ENCODE measurements at places on chromosomes 11 and 22.

- H3K27me3 ChIP-seq, result no peaks in the 10 kb centered on the region
- no peak for DNase-seq
- no peak overlapping the region for H3K4me3 ChIP-seq
- H3K4me1 ChIP-seq, result no peaks in the 10 kb centered on the region
These were observed 30.7 kb downstream of the CLTCL1 start for GRCh38 chr22:19260804-19261203.

GRCh38 chr11:117492578-117493251, 165.1 kb downstream of the CEP164 start:
- no peaks in the 10 kb centered on the region for H3K36me3 ChIP-seq
- no peak overlapping the region for H3K27ac ChIP-seq
- no peak overlapping the region for H3K4me3 ChIP-seq
- DNase-seq, result no peak
- no peaks in the 10 kb centered on the region for H3K27me3 ChIP-seq

- H3K4me1 ChIP-seq, result no peaks in the 10 kb centered on the region
- no peak overlapping the region for H3K27ac ChIP-seq
- DNase-seq, result no peak
- H3K36me3 ChIP-seq, result no peaks in the 10 kb centered on the region
These were observed 160.2 kb downstream of the LDLRAD3 start for GRCh38 chr11:36103933-36104530.

DNA sequence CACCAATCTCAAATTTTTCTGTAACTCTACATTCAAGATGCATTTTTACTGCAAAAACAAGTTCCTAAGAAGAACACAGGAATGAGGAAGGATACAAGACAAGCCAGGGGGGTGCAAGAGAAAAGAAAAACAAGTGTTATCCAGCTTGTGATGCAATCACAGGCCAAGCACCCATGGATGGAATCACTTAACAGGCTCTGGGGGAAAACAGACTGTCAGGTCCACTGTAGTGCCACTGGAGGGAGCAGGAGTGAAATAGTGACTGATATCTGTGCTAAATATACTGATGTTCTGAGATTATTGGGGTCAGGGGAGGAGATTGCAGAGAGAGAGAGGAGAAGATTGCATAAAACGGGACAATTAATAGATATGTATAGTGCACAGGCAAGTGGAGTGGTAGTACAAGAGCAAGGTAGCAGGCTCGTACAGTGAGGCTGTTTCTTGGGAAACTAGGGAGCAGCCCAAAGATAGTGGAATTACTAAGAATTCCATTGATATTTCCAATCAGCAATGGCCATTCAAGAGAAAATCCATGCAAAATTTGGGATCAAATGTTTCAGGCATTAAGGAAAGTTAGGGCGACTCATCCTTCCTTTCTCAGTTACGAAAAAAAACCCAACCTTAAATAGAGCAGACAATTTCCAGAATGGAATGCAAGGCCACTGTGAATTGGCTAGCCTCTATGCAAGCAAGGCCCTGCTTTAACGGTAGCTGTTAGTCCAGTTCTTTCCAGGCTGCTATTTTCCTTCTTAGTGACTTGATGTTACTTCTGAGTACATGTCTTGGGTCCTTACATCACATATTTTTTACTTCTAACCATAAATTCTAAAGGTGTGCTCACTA, 52.2 kb upstream of the CEP126 start:
- no peak overlapping the region for H3K4me3 ChIP-seq
- no peak overlapping the region for H3K27ac ChIP-seq
- H3K36me3 ChIP-seq, result no peaks in the 10 kb centered on the region
- H3K4me1 ChIP-seq, result no peaks in the 10 kb centered on the region
- peaks cover 3% of the 10 kb centered on the region for H3K27me3 ChIP-seq

GRCh38 chr22:36577019-36577418, 48.1 kb upstream of the EIF3D start:
- H3K4me3 ChIP-seq, result no peak overlapping the region
- H3K27ac ChIP-seq, result no peak overlapping the region
- no peak for DNase-seq
- peaks cover 3% of the 10 kb centered on the region for H3K27me3 ChIP-seq
- no peaks in the 10 kb centered on the region for H3K36me3 ChIP-seq

Data from B cell (primary cell).